Fibroblast of skin of back (primary cell): ENCODE measurements at places on chromosomes 3 and 15.

GRCh38 chr3:98513091-98513511 lies 9.6 kb downstream of the CLDND1 start:
- no peak for DNase-seq

- DNase-seq = no peak
Measured at GRCh38 chr3:58355179-58355578, 22.5 kb downstream of the PXK start.

DNA sequence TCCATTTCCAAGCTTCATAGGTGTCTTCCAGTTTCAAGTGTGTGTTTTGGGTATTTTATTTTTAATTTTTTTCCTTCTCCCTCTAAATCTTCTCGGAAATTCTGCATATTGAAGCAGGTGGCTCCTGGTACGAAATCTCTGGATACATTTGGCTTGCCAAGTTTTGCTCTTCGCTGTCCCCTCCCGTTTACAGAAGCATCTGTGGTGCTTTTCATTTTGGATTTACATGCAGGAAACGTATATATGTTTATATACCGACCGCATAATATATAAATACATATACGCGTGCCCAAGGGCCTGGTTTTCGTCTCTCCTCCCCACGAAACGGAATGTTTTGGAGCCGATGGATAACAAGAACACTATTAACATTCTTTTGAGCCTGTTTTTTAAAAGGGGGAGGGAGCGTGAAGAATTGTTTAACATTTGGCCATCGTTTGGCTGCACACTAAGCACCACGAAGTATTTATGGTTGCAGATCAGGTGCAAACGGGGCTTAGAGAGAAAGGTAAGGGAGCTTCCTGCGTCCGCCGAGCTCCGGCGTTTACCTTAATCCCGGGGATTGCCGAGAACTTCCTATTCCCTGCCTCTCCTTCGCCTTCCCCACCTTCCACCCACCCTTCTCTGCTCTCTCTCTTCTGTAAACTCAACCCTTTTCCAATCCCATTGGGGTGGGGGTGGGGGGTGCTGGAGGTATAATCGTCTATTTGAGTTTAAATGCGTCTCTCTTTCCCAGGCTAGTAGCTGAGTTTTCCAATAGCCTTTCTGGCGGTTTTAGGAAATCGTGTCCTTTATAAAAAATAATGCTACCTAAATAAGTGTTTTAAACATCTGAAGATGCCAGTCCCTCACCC lies 1.1 kb upstream of the NLGN1 start:
- DNase-seq = peak; percentile 5

- DNase-seq = no peak
Measured at GRCh38 chr15:89329329-89330084, 5.1 kb downstream of the POLG start.

DNA sequence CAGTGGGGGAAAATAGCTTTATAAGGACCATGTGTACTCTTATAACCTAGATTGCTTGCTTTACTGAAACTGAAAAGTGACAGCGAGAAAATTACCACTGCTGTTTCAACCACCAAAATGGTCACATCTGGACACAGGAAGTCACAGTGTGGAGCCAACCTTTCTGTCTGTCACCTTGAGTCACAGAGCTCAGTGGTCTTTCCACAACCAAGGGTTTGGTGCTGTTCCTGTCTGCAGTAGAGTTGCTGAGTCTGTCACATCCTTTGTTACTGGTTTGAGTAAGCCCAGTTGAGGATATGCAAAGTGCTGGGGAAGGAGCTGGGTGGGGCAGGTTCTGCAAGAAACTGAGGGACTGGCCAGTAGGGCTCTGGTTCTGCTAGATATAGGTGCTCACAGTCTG lies 139.1 kb upstream of the EIF1B start:
- no peak for DNase-seq

DNA sequence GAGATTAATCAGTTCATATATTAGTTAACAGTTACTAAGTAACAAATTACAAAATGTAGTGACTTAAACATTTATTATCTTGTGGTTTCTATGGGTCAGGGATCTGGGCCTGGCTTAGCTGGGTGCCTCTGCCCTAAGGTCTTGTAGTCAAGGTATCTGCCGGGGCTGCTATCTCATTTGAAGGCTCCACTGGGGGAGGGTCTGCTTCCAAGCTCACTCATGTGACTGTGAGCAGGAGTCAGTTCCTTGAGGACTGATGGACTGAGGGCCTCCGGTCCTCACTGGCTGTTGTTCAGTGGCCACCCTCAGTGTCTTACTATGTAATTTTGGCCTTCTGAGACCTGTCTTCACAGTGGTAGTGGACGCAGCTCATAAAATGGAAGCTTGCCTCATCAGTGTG lies 135.9 kb upstream of the PLXNA1 start:
- DNase-seq = no peak

DNA sequence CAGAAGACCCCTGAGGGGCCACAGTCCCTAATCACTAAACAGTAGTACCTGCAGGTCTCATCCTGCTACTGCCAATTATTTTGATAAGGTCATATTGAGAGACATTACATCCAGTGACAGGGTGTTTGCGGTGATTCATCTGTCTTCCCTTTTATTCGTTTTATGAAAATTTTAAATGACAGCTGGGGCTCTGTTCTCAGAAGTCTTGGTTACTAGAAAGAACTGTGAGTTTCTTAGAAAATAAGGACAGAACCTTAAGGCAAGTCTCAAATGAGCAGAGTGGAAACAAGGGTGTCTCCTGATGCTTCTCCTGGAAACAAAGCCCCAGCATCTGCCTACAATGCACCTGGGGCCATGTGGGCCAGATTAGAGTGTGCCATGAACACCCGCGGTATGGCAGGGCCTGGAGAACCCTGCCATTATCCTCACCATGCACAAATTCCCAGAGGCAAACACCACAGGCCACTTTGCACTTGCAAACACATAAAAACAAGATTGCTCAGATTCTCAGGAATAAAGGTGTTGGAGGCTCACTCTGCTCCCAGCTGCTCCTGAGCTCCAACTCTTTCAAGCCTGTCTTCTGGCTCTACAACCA lies 66.3 kb upstream of the IQSEC1 start:
- no peak for DNase-seq

GRCh38 chr3:188169830-188170455 lies 16.0 kb downstream of the LPP start:
- no peak for DNase-seq

DNA sequence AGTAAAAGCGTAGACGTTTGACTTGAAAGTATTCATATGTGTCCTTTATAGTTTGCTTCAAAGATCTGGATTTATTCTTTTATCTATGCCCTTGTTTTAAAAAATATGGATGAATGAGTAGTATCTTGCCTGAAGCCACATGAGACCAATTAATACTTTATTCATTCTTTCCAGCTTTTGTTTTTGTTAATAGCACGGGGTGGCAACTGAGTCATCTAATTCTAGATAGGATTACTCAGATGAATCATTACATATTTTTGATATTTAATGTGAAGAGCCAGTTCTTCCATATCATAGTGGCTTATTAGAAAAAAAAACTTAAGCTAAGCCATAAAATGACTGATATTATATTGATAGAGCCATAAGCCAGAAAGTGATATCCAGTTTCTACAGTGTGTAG lies 121.9 kb downstream of the BBX start:
- peak; percentile 68 for DNase-seq

DNA sequence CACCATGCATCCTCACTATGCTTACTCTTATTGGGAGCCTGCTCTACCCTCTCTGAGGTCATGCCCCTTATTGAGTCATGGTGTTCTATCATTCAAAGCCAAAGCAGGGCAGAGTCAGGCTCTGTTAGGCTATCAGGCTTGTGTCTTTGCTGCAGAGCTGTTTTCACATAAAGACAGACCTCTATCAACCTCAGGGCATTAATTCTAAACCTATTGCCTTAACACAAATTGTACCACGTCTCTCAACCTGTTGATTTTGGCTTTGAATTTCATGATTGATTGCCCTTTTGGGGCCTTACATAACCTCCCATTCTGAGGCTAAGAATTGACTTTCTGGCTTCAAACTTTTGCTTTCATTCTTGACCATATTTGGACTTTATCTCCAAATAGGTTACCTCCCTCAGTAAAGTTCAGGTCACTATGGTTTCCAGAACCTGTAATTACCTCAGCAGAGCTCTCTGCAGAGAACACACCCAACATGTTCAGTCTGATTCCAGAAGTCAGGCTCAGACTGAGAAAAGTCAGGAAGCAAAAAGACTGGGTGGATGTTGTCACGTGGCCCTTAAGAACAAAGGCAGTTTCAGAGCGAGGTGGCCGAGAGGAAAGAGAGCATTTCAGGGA lies 221.4 kb upstream of the NANOGP8 start:
- peak; percentile 78 for DNase-seq

GRCh38 chr15:35182841-35183479 lies 97.9 kb upstream of the NANOGP8 start:
- DNase-seq = no peak

DNA sequence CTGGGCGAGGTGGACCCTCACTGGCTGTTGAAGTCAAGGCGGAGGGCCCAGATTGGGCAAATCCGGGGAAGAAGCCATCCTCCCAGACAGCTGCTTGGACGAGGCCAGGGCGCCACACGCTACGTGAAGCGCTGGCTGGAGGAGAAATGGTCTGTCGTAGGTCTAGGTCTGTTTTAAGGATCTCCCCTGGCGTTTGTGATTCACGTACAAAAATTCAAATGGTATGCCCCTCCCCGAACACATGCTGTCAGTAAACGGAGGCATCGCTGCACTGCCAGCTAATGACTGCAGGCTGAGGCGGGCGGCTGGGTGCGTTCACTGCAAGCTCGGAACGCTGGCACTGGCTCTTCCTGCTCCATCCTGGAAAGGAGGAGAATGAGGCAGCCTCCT lies 69.9 kb downstream of the EPHB3 start:
- DNase-seq = peak; percentile 39

GRCh38 chr3:158360756-158361448 lies 210.1 kb upstream of the MLF1 start:
- DNase-seq = no peak

DNA sequence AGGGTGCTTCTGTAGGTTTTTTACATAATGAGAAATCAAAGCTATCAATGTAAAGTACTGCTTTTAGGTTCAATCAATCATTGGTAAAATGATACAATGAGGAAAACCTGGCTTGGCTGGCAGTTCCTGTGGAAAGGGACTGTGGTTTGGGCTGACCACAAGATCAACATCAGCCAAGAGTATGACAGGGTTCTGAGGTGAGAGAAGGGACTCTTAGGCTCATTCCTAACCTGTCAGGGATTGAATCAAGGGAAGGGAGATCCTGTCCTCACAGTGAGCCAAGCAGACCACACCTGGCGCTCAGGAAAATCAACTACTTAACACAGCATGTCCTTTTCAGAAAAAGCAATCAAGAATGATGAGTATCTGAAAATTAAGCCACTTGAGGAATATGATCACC lies 111.1 kb downstream of the MAGI1 start:
- DNase-seq = peak; percentile 19

GRCh38 chr3:42451116-42451515 lies 40.7 kb upstream of the LYZL4 start:
- peak; percentile 13 for DNase-seq
